ENCODE measurements at places on chromosomes 2 and 18.

GRCh38 chr2:10078704-10079265 is 1.4 kb downstream of the CYS1 start:
- no peak for DNase-seq

- DNase-seq, result no peak
Observed at GRCh38 chr2:455015-455705, 167.3 kb upstream of the ALKAL2 start.

- DNase-seq, result no peak
Observed at GRCh38 chr2:156379071-156379470, 46.5 kb upstream of the NR4A2 start.

DNA sequence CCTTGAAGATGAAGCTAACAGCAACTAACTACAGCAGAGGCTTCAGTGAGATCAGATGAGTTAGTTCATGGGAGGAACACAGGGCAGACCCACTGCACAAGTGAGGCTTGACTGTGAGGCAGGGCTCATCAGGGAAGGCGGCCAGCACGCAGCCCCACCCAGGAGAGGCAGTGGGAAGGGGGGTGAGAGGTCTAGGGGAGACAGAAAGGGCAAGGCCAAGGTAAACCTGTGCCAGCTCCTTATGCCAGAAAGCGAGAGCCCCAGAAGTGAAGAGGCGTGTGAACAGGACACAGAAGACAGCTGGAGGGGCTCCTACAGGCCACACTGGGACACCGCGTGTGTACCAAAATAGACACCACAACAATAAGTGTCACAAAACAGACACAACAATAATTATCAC is 48.6 kb downstream of the ANO7 start:
- no peak for DNase-seq

- no peak for DNase-seq
Observed at GRCh38 chr2:172863341-172863740, 127.7 kb downstream of the RAPGEF4 start.

- no peak for DNase-seq
Observed at GRCh38 chr2:128639693-128640092, 321.0 kb upstream of the HS6ST1 start.

DNA sequence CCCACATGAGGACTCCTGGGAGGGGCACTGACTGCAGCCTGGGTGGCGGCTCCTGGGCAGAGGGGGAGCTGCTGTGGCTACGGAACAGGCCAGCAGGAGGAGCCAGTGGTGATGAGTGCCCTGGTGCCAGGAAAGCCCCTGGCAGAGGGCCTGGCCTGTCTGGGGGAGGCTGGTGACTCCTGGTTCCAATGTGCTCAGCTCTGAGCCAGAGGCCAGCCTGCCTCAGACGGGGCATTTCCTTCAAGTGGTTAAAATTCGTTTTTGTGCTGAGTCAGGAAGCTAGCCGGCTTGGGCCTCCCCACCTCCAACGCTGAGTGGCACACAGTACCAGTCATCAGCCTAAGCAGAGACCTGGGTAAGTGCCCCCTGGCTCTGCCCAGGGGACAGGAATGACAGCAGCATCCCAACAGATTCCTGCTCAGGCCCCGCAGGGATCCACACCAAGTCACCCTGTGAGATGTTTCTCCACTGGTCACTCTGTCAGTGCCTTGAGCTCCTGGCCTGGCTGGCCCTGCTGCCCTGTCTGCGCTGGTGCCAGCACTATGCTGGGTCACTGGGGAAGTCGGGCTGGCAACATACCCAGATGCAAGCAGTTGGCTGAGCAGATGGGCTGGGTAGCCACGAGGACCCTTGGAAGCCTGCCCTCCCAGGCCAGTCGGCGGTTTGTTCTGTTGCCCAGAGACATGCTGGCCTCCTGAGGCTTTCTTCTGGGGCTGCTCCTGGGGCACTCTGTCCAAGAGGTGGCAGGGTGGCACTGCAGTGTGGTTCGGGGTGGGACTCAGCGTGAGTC is 7.1 kb upstream of the KLF11 start:
- DNase-seq, result no peak

GRCh38 chr2:176812246-176812775 is 400.3 kb upstream of the HNRNPA3 start:
- no peak for DNase-seq

DNA sequence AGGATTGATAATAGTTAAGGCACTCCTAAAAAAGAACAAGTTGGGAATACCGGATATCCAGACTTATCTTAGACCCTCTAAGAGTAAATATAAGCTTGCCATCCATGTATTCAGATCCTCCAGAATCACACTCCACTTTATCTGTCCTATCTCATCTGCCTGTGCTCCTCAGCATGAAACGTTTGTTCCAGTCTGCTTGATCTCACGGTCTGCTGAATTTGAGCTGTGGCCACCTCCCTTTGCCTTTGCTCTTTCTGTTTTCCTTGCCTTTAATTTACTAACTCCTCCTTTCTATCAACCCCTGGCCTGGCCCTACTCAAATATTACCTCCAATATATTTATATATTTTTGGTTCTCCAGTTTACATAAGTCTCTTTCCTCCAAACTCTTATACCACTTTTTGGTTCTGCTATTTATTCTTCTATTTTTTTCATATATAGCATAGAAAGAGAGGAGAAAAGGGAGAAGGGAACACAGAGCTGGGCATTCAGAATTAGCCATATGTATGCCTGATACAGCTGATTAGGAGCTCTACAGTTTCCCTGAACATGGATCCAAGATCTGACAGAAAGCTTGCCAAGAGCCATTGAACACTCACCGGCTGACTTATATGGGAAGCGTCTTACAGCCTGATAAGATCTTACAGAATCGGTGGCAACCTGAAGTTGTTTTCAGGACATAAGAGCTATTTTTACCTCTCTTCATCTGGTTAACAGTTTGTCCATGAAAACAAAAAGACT is 21.8 kb upstream of the DNAJC27 start:
- no peak for DNase-seq

DNA sequence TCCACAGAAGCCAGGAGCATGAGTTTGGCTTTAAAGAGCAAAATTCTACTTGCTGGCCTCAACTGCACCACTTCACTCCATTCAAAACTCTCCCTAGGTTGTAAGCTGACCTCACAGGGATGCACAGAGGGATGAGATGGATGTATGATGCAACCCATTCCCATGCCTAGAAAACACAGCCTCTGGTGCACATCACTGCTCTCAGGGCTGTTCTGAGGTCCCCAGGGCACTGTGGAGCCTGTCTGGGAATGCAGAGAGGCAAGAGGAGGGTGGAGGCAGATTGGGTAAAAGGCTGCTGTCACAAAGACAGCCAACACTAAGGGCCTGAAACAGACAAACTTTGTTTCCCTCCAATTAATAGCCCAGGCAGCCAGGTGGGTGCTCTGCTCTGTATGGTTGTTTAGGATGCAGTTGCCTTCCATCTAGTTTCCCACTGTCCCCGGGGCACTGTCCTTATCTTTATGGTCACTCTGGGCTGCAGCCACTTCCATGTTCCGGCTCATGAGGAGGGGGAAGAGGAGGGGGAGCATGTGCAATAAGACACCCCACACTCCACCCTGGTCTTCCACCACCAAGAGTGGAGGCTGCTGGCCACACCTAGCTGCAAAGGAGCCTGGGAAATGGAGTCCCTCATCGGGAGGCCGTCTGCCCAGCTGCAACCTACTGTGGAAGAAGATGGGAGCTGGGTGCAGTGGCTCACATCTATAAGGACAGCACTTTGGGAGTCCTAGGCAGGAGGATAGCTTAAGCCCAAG is 7.0 kb downstream of the GPR45 start:
- no peak for DNase-seq

- DNase-seq, result no peak
Observed at GRCh38 chr2:181959508-181959907, 26.1 kb upstream of the PPP1R1C start.

GRCh38 chr2:104433657-104434056 is 420.3 kb upstream of the POU3F3 start:
- DNase-seq, result no peak

GRCh38 chr2:60439219-60439974 is 114.1 kb downstream of the BCL11A start:
- peak; percentile 45 for DNase-seq

DNA sequence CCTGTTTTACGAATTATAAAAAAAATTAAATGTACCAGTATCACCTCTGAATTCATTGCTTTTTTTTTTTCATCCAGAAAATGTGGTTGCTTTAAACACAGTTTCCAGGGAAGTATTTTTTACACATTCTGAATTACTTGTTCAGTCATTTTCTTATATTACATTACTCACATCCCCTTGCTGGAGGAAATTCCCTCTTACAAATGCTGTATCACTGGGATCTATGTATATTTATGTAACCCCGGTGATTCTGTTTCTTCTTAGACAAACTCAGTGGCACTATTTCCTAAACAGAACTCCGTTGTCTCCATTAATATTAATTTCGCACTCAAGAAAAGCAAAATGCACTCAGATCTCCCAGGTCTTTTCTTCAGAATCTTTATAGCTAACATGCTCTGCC is 1078.5 kb upstream of the ZEB2 start:
- no peak for DNase-seq

GRCh38 chr2:215878476-215879063 is 134.8 kb downstream of the MREG start:
- DNase-seq, result no peak

GRCh38 chr2:1717113-1717512 is 27.2 kb downstream of the PXDN start:
- DNase-seq, result no peak

DNA sequence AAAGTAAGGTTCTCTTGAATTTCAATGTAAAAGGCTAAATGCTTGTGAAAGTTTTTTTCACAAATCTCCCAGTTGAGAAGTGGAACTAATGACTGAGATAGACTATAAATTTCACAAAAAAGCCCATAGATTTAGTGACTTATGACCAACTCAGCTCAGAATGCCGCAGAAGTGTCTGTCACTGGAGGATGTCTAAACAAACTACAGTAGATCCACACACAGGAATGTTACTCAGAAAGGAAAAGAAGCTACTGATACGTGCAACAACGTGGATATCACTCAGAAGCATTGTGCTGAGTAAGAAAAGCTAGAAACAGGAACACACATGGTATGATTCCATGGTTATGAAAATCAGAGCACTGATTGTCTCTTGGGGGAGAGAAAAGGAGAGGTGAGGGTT is 151.9 kb downstream of the DOCK10 start:
- no peak for DNase-seq

DNA sequence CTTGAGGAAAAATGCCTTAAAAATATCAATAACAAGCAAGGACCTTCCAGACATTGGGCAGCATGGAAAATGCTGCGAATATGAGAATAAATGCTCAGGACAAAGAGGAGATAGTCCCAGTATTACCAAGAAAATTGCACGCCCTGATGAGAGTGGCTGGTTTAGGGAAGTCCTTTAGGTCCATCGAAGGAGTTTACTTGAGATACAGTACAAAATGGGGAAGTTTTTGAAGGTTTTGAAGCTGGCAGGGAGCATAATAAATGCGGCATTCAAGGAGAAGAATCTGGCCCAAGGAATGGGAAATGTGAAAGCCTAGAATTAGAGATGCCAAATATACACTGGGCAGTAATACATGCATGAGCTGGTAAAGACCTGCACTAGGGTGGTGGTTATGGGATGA is 90.2 kb upstream of the SPATS2L start:
- no peak for DNase-seq

DNA sequence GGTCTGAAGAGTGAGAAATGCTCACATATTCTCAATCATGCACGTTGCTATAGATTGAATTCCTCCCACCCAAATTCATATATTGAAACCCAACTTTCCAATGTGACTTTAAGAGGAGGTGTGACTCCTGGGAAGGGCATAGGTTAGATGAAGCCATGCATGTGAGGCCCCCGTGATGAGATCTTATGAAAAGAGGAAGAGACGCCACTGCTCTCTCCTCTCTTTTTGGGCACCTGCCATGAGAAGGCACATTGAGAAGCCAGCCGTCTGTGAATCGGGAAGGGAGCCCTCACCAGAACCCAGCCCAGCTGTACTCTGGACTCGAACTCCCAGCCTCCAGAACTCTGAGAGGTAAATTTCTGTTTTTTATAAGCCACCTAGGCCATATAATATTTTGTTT is 842.6 kb upstream of the SALL3 start:
- no peak for DNase-seq

DNA sequence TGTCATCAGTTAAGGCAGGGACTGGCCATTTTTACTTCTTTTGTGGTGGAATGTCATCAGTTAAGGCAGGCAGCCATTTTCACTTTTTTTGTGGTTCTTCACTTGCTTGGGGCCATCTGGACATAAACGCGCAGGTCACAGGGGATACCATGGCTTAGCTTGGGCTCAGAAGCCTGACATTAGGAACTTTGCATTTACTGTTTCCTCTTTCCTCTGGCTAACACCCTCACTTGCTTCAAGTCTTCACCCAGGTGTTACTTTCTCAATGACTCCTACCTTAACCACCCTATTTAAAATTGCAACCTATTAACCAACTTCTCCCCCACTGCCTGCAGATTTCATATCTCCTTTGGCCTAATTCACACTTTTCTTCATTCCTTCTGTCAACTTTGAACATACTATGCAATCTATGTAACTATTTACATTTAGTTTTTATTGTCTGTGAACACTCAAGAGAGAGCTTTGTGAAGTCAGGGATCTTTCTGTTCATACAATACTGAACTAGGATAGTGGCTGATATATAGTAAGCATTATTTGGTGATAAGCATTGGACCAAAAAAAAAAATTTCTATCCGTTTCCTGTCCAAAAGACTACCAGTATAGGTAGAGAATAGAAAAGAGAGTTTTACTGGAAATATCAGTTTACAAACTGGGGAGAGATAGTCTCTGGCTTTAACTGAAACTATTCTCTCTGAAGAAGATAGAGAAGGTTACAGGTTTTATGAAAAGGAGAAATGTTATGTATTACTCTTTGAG is 600.1 kb upstream of the ZNF804A start:
- DNase-seq, result no peak

DNA sequence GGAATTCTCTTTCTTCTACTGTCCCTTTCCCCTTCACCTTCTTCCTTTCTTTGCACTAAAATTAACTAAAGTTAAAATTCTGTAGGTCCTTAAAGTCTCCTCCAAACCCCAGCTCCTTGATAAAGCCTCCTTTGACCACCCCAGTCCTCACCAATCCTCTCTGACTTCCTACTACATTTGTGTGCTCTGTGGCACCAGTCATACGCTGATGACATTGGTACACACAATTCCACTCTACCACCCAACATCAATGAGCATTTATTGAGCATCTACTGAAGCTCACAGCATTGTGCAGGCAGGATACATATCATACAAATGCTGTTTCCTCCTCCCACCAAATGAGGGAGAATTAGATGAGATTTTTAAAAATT is 4.5 kb upstream of the SP5 start:
- no peak for DNase-seq

DNA sequence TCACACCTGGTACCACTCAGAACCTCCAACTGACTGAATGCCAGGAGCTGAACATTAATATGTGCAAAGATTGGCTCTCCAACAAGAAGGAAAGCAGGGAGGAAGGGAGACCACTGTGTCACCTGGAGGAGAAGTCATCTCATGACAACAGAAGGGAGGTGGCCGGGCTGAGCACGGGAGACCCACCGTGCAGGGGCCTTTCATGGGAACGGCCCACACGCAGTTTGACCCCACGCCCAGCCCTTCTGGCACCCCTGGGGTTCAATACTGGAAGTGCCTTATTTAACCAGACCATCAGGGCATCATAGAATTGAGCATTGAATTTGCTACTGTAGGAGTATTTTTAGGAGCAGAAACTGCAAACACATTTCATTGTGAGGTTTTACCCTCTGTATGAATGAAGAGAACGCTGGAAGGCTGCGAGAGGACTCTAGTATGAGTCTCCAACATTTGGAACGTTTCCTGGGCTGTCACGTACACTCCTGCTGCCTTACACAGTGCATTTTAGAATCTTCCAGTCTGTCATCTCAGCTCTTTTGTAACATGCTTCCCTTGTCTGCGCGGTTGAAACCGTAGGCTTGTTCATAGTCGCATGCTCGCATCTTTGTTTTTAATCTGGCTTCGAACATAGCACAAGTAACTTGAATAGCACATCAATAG is 132.1 kb downstream of the NFATC1 start:
- no peak for DNase-seq

GRCh38 chr2:178059681-178060080 is 12.9 kb downstream of the PDE11A start:
- no peak for DNase-seq
